ENCODE measurements at places on chromosomes 16 and 17. TPM values are rescaled to one million over a fixed set of nuclear protein-coding genes. Genes with fewer than 3 reads are reported as not detected.

EVPLL gene
- total RNA-seq, result 0.07 TPM

- peaks cover 43% of the 10 kb centered on the region for H3K27me3 ChIP-seq
- H3K4me1 ChIP-seq, result peaks cover 26% of the 10 kb centered on the region
- peak; percentile 54 for DNase-seq
- H3K4me3 ChIP-seq, result peak overlapping the region; percentile 60
- H3K36me3 ChIP-seq, result no peaks in the 10 kb centered on the region
- H3K27ac ChIP-seq, result no peak overlapping the region
Measured at GRCh38 chr17:43994272-43995149, 9.9 kb upstream of the NAGS start.

ROGDI gene
- 16.8 TPM for total RNA-seq

GRCh38 chr16:6447021-6447790 is 885.4 kb upstream of the RBFOX1 start:
- DNase-seq, result no peak
- H3K4me1 ChIP-seq, result no peaks in the 10 kb centered on the region
- H3K4me3 ChIP-seq, result no peak overlapping the region
- no peaks in the 10 kb centered on the region for H3K36me3 ChIP-seq

- DNase-seq, result peak; percentile 59
- H3K27me3 ChIP-seq, result no peaks in the 10 kb centered on the region
- H3K36me3 ChIP-seq, result no peaks in the 10 kb centered on the region
- H3K4me1 ChIP-seq, result peaks cover 5% of the 10 kb centered on the region
- no peak overlapping the region for H3K4me3 ChIP-seq
- H3K27ac ChIP-seq, result no peak overlapping the region
Measured at GRCh38 chr17:58960068-58960467, 146.6 kb downstream of the TRIM37 start.

ICAM2 gene
- 7.9 TPM for total RNA-seq

DNA sequence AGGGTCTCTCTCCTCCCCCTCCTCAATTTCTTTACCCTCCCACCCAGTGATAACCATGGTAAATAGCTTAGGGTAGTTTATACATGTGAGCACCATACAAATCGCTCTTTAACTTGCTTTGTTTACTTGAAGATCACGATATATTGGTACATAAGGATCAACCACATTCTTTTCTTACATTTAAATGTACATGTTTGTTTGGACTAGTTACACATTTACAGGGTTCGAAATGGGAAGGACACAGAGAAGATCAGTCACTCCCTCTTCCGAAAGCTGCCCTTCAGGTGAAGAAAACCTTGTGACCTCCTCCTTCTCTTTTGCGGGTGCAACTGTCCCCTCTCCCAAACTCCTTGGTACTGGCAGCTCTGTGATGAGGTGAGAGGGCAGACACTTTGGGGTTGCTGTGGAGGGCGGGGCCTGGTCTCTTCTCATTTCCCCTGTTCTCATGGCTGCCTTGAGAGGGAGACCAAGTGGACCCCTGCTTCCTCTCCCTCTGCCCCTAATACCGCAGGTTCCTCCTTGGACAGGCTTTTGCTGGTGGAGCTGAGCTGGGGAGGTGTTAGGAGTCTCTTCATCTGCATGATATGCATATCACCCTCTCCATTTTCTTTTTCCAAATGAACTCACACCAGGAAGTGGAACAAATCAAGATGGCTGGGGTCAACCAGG is 4.7 kb upstream of the PIK3R6 start:
- H3K36me3 ChIP-seq, result no peaks in the 10 kb centered on the region
- no peak overlapping the region for H3K27ac ChIP-seq
- H3K4me3 ChIP-seq, result no peak overlapping the region

DNA sequence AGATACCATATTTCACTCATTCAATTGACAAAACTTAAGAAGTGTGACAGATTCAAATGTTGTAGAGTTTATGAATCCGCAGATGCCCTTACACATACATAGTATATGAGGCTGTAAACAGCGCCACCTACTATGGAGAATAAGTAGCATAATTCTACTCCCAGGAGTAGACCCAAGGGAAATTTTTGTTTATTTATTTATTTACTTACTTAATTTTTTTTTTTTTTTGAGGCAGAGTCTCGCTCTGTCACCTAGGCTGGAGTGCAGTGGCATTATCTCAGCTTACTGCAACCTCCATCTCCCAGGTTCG is 35.5 kb downstream of the GAN start:
- H3K4me3 ChIP-seq, result no peak overlapping the region
- H3K36me3 ChIP-seq, result peaks cover 12% of the 10 kb centered on the region
- H3K27ac ChIP-seq, result no peak overlapping the region
- no peaks in the 10 kb centered on the region for H3K27me3 ChIP-seq
- no peaks in the 10 kb centered on the region for H3K4me1 ChIP-seq

PLEKHH3 gene
- total RNA-seq, result 19.9 TPM

DNA sequence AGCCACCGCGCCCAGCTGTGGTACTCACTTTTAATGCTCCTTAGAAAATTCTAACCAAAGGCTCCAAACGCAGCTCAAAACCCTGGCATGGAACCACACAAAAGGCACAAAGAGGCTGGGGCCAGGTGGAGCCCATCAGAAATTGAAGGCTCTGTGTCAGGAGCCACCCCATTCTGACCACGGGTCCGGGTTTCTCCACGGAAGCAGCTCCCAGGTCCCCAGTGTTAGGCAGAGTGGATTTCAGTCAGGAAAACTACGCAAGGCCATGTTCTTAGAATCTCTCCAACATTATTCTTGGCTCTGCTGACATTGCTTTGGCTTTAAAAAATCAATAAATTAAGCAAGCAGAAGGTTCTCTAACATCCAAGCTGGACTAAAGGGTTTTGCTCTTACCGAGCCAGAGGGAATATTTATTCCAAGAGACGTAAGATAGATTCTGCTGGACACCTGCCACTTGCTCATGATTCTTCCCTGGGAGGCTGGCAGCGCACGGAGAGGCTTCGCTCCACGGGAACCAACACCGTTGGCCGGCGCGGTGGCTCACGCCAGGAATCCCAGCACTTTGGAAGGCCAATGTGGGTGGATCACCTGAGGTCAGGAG is 93.5 kb downstream of the NXN start:
- H3K27ac ChIP-seq, result no peak overlapping the region
- H3K27me3 ChIP-seq, result no peaks in the 10 kb centered on the region
- DNase-seq, result no peak
- H3K4me3 ChIP-seq, result no peak overlapping the region
- H3K36me3 ChIP-seq, result no peaks in the 10 kb centered on the region

- no peak for DNase-seq
- H3K27me3 ChIP-seq, result no peaks in the 10 kb centered on the region
- no peak overlapping the region for H3K27ac ChIP-seq
- H3K4me3 ChIP-seq, result no peak overlapping the region
- no peaks in the 10 kb centered on the region for H3K36me3 ChIP-seq
- H3K4me1 ChIP-seq, result peaks cover 27% of the 10 kb centered on the region
Measured at GRCh38 chr16:72458035-72458434, 286.1 kb upstream of the PMFBP1 start.

DNA sequence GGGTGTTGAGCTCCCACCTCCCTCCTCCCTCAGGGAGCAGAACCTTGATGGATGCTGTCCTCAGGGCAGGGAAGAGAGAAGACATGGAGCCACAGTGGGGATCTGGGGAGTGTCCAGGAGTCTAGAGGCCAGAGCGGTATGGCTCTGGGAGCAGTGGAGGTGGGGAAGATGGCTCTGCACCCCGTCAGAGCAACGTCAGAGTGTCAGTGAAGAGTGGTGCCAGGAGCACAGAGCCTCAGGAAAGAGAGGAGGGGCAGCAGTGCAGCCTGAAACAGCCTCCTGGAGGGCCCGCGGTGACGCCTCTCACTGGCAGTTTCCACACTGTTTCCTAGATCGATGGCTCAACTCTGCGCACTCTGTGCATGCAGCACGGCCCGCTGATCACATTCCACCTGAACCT is 23.2 kb upstream of the SLC5A11 start:
- H3K36me3 ChIP-seq, result peaks cover 50% of the 10 kb centered on the region
- no peak overlapping the region for H3K4me3 ChIP-seq
- peaks cover 9% of the 10 kb centered on the region for H3K4me1 ChIP-seq
- H3K27ac ChIP-seq, result no peak overlapping the region

UTS2R gene
- 0.13 TPM for total RNA-seq

CDH16 gene
- total RNA-seq, result 3.2 TPM

KRT24 gene
- not detected for total RNA-seq

CYGB gene
- 27.1 TPM for total RNA-seq

ABCC11 gene
- 1.0 TPM for total RNA-seq

EVI2B gene
- total RNA-seq, result not detected

GRCh38 chr17:61617330-61617729 is 26.3 kb upstream of the NACA2 start:
- H3K4me3 ChIP-seq, result no peak overlapping the region
- no peak for DNase-seq
- H3K36me3 ChIP-seq, result no peaks in the 10 kb centered on the region

GRCh38 chr17:59121901-59122480 is 15.3 kb upstream of the TRIM37 start:
- no peaks in the 10 kb centered on the region for H3K4me1 ChIP-seq
- no peak overlapping the region for H3K4me3 ChIP-seq
- H3K36me3 ChIP-seq, result peaks cover 34% of the 10 kb centered on the region
- H3K27me3 ChIP-seq, result no peaks in the 10 kb centered on the region
- no peak for DNase-seq
- no peak overlapping the region for H3K27ac ChIP-seq

DNA sequence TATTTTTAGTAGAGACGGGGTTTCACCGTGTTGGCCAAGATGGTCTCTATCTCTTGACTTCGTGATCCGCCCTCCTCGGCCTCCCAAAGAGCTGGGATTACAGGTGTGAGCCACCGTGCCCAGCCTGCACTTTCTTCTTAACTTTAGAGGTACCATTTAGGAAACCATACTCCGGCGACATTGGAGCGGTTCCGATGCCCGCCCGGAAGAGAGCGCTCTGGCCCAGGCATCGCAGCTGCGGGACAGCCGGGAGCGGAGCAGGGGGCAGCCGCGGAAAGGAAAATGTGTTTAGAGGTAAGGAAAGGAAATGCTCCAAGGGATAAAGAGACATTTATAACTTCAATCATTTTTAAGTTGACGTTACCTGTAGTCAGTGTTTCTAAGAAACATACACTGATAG is 6.0 kb upstream of the HS3ST3B1 start:
- DNase-seq, result no peak
- H3K4me1 ChIP-seq, result peaks cover 13% of the 10 kb centered on the region
- H3K27ac ChIP-seq, result no peak overlapping the region
- no peaks in the 10 kb centered on the region for H3K27me3 ChIP-seq

DNA sequence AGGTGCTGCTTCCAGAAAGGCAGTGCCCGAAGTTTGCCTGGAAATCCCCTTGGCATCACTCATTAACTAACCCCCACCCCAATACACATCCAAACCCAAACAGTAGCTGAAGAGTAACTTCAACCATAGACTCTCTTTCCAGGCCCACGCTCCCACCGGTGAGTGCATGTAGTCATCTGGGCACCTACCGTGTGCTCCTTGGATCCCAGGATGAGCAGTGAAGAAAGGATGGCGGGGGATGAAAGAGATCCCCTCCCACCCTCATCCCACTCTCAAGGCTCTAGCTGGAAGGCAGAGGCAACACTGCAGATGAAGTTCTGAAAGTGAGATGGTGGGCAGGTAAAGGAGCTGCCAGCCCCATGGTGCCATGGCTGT is 305.0 kb downstream of the SOX9 start:
- no peak overlapping the region for H3K4me3 ChIP-seq
- DNase-seq, result no peak
- H3K4me1 ChIP-seq, result peaks cover 97% of the 10 kb centered on the region
- no peak overlapping the region for H3K27ac ChIP-seq

IL34 gene
- 1.4 TPM for total RNA-seq

DNA sequence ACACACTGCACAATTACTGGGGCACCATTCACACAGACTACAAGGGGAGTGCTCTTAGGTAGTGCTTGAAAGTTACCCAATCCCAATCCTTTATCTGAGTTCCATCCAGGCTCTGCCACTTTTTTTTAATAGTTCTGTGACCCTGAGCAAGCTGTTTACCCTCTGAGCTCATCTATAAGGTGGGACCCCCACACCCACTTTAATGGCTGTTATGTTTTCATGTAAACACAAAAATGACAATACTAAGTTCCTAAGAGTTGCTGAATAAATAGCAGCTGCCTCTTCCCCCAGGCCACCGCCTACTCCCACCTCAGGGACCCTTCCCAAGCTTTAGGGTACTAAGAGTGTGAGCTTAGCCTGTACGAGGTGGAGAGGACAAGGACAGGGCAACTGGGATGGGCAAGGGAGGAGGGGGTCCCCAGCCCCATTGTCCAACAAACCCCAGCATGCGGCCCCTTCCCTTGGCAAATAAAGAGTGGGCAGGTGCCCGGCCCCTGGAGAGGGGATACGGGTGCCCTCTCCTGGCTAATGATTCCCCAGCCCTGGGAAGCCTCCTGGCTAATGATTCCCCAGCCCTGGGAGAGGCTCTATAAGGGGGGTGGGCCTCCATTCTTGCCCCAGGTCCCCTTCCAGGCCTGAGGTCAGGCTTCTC is 14.6 kb downstream of the SLC13A2 start:
- no peaks in the 10 kb centered on the region for H3K36me3 ChIP-seq
- no peak overlapping the region for H3K27ac ChIP-seq
- peaks cover 54% of the 10 kb centered on the region for H3K4me1 ChIP-seq
- peak; percentile 39 for DNase-seq
- H3K4me3 ChIP-seq, result no peak overlapping the region
- H3K27me3 ChIP-seq, result no peaks in the 10 kb centered on the region

GRCh38 chr16:54931120-54932014 is 702 bp downstream of the IRX5 start:
- H3K4me3 ChIP-seq, result no peak overlapping the region
- H3K27ac ChIP-seq, result no peak overlapping the region
- H3K4me1 ChIP-seq, result no peaks in the 10 kb centered on the region
- no peak for DNase-seq
- H3K36me3 ChIP-seq, result no peaks in the 10 kb centered on the region

NACA2 gene
- total RNA-seq, result not detected

GRCh38 chr17:67441052-67441895 is 64.2 kb downstream of the PITPNC1 start:
- peaks cover 28% of the 10 kb centered on the region for H3K4me1 ChIP-seq
- DNase-seq, result peak; percentile 38
- H3K27me3 ChIP-seq, result no peaks in the 10 kb centered on the region
- H3K36me3 ChIP-seq, result no peaks in the 10 kb centered on the region
- no peak overlapping the region for H3K4me3 ChIP-seq

- no peak overlapping the region for H3K4me3 ChIP-seq
- H3K36me3 ChIP-seq, result no peaks in the 10 kb centered on the region
- no peaks in the 10 kb centered on the region for H3K4me1 ChIP-seq
- H3K27ac ChIP-seq, result no peak overlapping the region
- no peak for DNase-seq
- H3K27me3 ChIP-seq, result no peaks in the 10 kb centered on the region
Measured at GRCh38 chr16:83630979-83631378, 176.8 kb upstream of the HSBP1 start.

GRCh38 chr17:75888484-75888883 is 8.3 kb downstream of the TRIM65 start:
- no peak overlapping the region for H3K27ac ChIP-seq
- no peaks in the 10 kb centered on the region for H3K27me3 ChIP-seq
- H3K4me1 ChIP-seq, result peaks cover 35% of the 10 kb centered on the region

HOXB8 gene
- not detected for total RNA-seq

CDH1 gene
- 0.70 TPM for total RNA-seq

KRT33B gene
- total RNA-seq, result not detected

Data from HepG2 (cell line).